ENCODE measurements at places on chromosomes 3 and 15.

DNA sequence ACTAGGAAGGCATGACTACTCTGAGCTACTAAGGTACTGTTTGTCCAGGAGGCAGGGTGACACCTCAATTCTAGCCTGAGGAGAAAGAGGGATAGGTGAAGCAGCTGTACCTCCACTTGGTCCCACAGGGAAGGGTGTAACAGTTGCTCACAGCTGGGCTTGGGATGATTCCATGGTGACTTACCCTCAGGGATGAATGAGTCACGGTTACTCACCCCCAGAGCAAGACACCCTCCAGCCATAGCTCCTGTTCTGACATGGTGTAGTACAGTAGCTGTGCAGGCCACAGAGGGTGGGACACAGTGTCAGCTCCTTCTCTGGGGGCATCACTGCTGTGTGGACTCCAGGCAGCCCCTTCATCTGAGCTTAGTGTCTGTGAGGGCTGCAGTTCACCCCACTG lies 868.6 kb upstream of the SEMA6D start:
- DNase-seq = no peak

GRCh38 chr3:50448752-50449539 lies 54.5 kb downstream of the CACNA2D2 start:
- DNase-seq = no peak

DNA sequence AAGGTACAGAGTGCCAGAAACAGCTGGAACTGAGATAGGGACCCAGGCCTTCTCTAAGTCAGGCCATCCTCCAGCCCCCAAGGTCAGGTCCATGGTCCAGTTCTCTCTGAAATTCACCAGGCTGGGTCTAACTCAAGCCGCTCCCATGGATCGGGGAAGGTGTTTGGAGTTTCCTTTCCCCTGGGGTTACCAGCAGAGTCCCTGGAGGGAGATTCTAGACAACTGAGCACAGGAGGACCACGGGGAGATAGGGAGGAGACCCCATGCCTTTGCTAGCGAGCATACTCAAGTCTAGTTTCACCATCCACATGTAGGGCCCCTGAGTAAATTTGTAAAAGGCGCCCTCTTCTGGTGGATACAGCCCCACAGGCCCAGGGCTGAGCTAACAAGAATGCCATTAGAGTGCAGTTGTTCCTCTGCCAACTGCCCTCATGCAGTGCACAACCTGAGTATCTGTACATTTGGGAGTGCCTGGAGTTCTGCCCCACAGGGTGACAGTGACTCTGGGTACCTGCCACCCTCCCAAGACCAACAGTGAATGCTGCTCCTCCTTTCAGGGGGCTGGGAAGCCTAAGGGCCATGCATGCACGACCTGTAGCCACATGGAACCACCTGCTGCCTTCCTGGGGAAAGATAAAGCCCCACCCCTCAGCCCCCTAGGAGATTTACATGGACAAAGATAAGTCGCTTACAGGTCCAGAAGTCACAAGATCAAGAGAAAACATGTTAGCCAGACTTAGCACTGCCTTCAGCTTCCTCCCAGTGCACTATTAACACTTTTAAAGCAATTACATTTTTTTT lies 89.0 kb downstream of the IQSEC1 start:
- DNase-seq = peak; percentile 46

GRCh38 chr3:13569641-13570390 lies 20.9 kb downstream of the FBLN2 start:
- DNase-seq = no peak

- DNase-seq = no peak
These were observed 55.6 kb upstream of the ABHD10 start for GRCh38 chr3:111923095-111923771.

DNA sequence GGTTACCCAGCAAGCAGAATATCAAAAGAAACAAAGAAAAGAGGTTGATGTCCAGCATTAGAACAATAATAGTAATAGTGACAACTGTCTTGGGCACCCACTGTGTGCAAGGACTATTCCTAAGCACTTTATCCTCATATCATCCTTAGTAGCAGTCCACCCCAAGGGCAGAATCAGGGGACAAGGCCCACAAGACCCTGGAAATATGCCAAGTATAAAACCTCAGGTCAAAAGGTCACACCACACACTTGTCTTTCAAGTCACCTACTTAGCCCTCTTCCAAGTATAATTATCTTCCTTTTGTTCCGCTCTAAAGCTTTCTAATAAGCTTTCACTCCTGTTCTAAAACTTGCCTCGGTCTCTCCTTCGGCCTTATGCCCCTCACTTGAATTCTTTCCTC lies 124.0 kb upstream of the STT3B start:
- DNase-seq = no peak

GRCh38 chr3:86937306-86937791 lies 53.6 kb downstream of the VGLL3 start:
- no peak for DNase-seq

DNA sequence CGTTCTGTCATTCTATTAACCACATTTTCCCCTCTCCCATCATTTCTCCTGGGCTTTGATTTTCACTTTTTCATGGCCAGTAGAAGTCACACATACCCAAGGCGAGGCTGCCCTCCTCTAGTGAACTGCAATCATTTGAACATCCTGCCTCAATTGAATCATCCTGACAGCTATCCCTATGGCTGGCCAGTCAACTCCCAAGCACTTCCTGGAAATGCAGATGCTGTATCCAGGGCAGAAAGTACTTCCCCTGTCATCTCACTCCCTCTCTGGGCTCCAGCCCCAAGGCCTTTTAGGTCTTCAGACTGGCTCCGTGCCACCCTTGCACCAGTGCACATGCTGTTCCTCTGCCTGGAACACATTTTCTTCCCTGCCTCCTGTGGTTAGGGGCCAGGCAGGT lies 738.3 kb upstream of the CFAP20DC start:
- DNase-seq = no peak

GRCh38 chr15:75785771-75786574 lies 57.3 kb upstream of the UBE2Q2 start:
- DNase-seq = no peak

GRCh38 chr3:185767002-185767688 lies 57.7 kb downstream of the IGF2BP2 start:
- DNase-seq = no peak

GRCh38 chr3:12489368-12489767 lies 5.1 kb downstream of the TSEN2 start:
- no peak for DNase-seq

DNA sequence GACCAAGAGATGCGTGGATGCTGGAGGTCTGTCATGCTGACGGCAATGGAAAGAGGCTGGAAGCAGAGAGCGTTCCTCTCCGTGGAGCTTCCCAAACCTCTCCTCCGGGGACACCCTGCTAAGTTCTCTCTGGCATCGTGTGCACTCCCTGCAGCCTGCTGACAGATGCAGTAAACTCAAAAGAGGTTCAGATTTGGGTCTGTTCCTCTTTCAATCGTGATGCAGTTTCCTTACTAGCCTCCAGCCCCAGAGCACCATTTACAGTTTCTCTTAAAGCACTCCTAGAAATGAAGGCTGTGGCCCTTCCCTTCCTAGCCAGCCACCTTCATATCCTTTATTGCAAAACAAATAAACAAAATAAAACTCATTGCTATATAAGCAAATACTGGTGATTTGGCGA lies 47.3 kb upstream of the LRRC58 start:
- no peak for DNase-seq

- no peak for DNase-seq
These were observed 61.9 kb downstream of the CGGBP1 start for GRCh38 chr3:87996882-87997281.

- DNase-seq = no peak
These were observed 86.0 kb upstream of the VGLL3 start for GRCh38 chr3:87076946-87077345.

DNA sequence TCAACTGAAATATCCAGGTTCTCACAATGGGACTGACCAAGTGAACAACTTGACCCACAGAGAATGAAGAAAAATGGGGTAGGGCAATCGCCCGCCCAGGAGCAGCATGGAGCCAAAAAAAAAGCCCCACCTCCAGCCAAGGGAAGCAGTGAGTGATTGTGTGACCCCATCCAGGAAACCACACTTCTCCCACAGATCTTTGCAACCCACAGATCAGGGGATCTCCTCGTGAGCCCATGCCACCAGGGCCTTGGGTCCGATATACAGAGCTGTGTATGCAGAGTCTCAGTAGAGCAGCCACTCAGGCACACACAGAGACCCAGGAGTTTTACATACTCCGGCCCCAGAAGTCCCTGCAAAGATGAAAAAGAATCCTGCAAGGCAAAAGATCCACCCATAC lies 35.7 kb downstream of the PYGO1 start:
- DNase-seq = no peak

GRCh38 chr15:70493376-70493775 lies 270.0 kb downstream of the UACA start:
- no peak for DNase-seq

- no peak for DNase-seq
These were observed 9.8 kb downstream of the GPR27 start for GRCh38 chr3:71763426-71763825.

DNA sequence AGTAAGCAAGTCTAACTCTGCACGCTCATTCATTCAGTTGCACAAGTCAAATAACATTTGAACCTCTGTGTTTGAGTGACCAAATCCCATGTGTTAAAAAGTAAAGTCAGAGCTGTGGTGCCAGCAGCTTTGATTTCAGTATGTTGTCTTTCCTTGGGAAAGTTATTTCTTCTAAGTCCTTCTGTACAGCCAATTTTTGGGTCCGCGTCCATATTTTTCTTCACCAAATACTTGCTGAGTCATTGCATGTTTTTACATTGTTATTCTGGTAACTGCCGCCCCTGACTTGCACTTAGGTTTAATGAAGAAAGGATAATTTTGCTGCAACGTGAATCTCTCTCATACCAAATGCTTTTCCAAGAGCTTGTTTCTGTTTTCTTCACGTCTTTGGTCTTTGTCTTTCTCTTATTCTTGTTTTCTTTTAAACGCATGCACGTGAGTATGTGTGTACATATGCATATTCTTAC lies 56.7 kb downstream of the PLS1 start:
- no peak for DNase-seq

GRCh38 chr3:9861201-9861600 lies 17.4 kb upstream of the RPUSD3 start:
- DNase-seq = no peak

GRCh38 chr3:170232266-170232665 lies 10.0 kb downstream of the PRKCI start:
- no peak for DNase-seq

GRCh38 chr3:25768851-25769250 lies 14.4 kb downstream of the NGLY1 start:
- no peak for DNase-seq

GRCh38 chr15:48176112-48176511 lies 2.0 kb downstream of the MYEF2 start:
- DNase-seq = no peak

DNA sequence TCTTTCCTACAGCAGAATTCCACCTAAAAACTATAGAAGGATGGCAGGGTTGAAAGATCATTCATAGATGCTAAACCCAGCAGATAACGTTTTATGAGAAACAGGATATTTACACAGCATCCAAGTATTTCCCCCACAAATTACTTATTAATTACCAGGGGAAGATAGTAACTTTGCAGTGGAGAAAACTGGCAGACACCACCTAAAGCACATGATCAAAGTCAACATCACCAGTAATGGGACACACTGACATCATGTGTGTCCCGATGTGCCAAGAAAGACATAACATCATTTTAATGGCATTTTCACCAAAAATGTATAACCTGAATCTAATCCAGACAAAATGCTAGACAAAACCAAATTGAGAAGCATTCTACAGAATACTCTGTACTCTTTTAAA lies 220.4 kb upstream of the THBS1 start:
- DNase-seq = no peak

DNA sequence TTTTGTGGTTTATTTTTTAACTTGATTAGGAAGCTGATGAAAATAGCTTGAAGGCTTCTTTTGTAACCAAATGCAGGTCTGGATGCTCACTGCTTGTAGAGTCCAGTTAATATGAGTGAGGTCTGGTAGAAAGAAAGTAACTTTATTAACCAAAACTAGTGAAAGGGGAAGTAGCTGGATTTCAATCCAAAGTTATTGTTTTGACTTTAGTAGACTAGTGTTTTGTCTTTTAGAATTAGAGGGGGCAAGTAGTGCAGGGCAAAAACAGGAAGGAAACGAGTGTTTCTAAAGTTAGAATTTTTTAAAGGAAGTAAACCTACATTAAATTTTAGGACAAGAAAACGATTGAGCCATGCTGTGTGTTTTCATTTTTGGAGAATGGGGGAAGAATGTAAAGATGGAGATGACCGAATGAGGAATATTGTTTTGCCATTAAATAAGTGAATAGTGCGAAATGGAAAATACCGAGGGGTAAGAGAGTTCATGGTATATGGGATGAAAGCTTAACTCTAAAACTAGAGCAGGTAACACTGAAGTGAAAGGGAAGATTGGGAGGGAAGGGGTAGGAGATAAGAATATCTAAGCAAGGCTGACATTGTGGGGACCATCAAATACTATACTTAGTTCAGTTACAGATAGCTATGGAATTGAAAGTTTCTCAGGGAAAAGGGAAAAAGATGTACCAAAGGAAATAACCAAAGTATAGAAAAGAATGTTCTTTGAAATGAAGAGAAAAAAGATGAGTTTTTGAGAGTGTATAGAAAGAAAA lies 40.0 kb downstream of the USP3 start:
- no peak for DNase-seq

DNA sequence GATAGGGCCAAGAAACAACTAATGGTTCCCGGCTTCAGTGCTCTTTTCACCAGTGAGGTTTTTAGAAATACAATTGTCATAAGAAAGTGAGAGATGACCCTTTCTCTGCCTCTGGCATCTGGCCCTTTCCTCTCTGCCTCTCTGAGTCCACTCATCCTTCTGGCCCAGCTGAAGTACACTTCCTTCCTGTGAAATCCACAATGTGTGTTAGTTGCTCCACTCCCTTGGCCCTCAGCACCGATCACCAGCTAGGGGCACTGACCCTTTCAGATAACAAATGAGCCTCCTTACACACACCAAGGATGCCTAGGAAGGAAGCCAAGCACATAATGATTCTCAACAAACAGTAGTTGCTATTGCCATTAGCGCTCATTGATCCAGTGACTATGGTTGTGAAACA lies 2.9 kb upstream of the CAV3 start:
- DNase-seq = no peak

GRCh38 chr15:83290236-83290635 lies 5.8 kb upstream of the BNC1 start:
- DNase-seq = no peak

DNA sequence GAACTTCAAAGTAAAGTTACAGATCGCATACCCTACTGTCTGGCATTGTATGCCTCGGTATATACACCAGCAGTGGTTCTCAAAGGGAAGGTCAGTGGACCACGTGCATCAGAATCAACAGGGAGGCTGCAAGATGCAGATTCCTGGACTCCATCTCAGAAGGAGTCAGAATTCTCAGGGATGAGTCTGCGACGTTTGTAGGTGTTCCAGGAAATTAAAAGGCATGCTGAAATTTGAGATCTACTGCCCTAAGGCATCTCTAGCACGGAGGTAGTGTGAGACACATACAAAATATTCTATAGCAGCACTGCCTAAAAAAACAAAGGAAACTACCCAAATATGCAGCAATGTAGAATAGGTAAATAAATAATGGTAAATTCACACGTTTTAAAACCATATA lies 136.8 kb upstream of the BNIP2 start:
- DNase-seq = no peak

GRCh38 chr3:186722457-186722856 lies 5.3 kb downstream of the KNG1 start:
- no peak for DNase-seq

- DNase-seq = no peak
These were observed 121.9 kb downstream of the BBX start for GRCh38 chr3:107644631-107645030.

All from NCI-H774 (cell line).